ENCODE measurements at places on chromosomes 7 and 10.
A peak's percentile ranks its signal among the peaks of the same experiment; 100 is the strongest.

DNA sequence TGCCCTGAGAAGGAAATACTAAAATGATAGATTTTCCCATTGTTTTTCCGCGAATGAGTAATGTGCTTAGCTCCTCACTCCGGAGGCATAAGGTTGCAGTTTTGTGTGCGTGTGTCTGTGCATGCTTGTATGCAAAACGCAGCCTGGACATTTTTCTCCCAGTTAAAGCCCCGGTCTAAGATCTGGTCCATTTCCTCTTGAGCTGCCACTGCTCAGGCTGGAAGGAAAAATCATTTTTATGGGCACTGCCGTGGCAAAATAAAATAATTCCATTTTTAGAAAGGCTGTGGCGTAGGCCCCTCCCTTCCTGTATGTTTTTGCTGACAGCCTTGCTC, 260.6 kb downstream of the WDR37 start:
- no peak for DNase-seq

GRCh38 chr10:130179640-130180039, 43.4 kb downstream of the GLRX3 start:
- peak; percentile 44 for DNase-seq

- no peak for DNase-seq
Measured at GRCh38 chr10:124601431-124602120, 140.0 kb downstream of the LHPP start.

- DNase-seq = no peak
Measured at GRCh38 chr7:107113866-107114265, 54.9 kb upstream of the HBP1 start.

DNA sequence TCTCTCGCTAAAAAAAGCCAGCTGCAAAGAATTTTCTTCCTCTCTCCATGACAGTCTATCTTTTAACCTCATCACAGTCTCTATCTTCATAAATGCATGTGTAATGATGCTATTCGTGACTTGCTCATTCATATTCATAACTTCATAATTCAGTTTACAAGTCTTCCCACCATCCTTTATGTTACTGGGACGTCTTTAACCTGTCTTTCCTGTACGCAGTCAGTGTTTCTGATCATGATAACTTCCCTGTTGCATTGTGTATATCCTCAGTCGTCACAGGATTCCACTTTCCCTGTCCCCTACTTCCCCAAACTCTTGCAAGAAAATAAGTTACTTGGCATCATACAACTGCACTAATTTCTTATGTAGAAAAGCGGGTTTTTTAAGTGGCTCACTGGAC, 165.6 kb upstream of the ASAH2 start:
- no peak for DNase-seq

DNA sequence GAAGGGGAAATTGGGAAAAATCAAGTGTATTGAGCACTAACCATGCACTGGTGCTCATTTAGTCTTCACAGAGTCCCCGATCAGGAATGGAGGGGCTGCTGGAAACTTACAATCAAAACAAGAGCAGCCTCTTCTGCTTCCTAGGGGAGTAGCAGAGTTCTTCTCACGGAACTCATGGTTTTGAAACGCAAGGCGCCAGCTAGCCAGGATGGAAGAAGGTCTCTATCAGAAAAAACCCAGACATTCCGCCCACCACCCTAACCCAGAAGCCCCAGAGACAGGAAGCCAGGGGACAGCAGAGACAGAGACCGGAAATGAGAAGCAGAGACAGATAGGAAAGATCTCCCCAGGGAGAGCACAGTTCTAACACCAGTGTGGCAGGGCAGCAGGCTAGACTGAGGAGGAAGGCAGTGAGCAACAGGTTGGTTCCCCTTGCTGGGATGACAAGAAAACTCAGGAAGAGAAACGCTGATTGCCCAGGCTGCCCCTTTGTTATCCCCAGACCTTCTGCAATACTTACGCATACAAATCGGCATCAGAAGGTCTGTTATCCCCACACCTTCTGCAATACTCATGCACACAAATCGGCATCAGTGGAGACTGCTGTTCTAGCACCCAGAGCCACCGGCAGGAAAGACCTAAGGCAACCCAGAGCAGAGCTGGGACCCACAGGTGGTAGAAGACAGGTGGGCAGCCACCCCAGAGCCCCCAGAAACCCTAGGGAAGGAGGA, 99.2 kb downstream of the CPXM2 start:
- no peak for DNase-seq

DNA sequence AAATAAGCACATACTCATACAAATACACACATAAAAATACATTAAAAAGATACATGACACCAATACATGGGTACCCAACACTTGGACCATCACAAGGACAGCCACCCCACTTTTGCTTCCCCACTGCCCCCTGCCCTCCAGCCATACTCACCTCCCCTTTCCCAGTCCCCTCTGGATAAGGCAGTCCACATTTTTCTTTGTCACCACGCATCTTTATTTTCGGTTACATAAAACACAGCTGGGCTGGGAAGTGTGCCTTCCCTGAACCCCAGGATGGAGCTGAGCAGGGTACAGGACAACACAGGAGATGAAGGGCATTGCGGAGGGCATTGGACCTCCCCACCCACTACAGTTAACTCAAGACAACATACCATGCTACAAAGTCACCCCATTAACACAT, 1.1 kb upstream of the HOXA3 start:
- DNase-seq = no peak

- DNase-seq = no peak
Measured at GRCh38 chr10:76459016-76459730, 1027.7 kb downstream of the LRMDA start.

DNA sequence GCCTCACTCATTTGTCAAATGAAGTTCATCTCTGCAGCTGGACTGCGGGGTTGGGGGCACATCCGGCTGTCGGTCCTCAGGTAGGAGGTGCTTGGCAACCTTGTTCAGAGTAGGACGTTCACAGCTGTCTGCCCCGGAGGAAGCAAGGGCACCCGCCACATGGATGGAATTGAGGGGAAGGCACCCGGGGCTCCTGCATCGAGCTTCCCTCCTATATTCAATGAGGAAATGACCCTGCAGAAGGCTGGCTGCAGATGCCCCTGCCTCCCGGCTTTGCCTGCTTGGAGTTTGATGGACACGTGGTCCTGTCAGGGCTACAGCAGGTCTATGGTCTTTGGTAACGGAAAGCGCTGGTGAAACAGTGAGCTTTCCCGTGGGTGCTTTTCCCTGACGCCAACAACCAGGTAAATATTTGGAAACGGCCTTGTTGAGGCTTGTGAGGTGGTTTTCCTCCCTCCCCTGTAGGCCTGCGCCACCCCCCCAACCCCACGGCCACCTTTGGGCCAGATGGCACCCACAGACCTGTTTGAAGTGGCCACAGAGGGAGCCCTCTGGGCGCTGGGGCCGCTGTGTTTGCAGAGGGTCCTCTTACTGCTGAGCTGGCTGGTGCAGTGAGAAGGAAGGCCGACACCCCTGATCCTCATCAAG, 32.9 kb downstream of the HTRA1 start:
- no peak for DNase-seq

GRCh38 chr7:102837802-102838201, 75.0 kb upstream of the LRRC17 start:
- DNase-seq = no peak

DNA sequence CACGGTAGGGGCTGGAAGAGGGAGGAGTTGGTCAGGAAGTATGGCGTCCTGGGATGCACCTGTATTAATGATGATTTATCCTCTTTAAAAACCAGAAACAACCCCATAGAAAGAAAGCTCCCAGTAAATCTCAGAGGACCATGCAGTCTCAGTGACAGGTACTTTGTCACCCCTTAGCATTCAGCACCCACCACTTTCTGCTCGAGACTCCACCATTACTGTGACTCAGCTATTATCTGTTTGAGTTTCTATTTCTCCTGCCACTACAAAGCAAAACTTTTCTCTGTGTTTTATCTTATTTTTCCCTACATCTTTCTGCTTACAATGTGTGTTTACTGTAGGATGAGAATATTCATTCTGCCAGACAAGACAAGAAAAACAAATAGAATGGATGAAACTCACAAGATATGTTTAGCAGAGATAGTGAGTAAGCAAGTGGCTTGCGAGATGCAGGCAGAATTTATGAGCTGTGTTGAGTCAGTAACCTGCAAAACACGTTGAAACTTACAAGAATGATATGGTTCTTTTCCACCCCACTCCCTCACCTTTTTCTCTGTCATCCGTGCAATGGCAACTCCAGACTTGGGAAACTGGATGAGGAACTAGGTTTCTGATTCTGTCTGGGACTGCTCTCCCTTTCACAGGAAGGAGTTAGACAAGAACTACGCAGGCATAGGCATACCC, 127.1 kb downstream of the AOAH start:
- no peak for DNase-seq

GRCh38 chr10:66180581-66181318, 745.1 kb upstream of the LRRTM3 start:
- DNase-seq = peak; percentile 10

DNA sequence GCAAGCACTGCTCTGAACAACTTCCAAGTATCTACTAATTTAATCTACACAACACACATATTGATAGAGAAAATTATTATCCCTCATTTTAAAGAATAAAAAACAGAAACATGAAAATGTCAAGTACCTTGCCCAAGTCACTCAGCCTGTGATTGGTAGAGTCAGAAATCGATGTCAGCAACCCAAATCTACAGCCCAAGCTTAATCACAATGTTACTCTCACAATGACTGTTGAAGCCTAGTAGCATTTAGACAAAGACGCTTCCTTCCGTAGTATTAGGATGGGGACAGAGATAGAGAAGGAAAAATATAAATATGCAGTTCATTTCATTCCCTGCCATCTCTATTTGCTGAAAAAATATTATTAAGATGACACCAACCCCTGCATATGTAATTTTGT, 242.5 kb downstream of the ELMO1 start:
- DNase-seq = no peak

GRCh38 chr10:129877773-129878371, 86.2 kb downstream of the EBF3 start:
- peak; percentile 48 for DNase-seq

DNA sequence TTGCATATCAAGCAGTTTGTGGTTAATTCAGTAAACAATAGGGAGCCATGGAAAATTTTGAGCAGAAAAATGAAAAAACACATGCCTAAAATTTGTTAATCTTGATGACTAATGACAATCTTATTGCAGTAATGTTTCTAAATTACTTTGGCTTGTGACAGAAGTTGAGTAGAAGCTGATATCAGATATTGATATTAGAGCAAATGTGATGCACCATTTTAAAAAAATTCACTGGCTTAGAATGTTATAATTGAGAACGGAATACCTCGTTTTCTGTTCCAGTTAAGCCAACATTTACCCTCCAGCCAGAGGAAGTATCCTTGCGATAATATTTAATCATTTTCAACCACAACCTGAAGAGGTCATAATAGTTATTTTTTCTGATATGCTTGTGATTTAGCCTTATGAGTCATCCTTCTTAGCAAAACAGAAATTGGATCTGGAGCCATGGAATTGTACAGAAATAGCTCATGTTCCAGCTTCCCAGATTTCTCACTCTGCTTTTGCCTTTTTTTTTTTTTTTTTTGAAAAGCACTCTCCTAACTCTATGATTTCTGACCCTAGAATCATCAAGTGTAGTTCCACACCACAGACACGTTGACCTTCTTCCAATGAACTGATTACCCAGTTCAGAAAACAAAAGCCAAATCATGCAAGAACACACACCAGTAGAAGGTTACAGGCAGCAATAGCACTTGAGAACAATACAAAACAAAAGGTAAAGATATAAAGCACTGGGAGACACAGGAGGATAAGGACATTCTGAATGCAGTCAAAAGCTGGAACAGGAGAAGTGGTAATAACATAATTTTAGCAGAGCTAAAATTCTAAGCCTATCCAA, 96.8 kb upstream of the PHYHIPL start:
- DNase-seq = no peak

DNA sequence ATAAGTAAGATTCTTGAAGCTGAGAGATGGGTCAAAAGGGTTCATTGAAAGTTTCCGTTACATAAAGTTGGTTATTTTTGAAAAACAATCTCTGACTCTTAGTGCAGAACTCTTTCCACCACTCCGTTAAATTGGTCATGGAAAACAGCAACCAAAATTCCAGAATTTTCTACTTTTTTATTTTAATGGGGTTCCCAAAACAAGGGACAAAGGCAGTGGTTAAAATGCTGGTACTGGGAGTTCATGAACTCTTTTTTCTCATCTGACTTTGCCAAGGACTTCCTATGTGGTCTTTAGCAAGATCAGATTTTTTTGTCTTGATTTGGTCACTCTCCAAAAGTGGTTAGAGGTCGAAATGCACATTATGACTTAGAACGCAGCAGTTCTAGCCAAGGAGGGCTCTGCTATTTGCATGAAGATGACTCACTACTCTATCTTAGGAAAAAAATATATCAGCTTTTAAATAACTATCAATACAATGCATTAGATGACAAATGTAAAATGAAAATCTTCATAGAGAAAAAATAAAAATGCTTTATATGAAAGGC, 145.7 kb downstream of the REEP3 start:
- no peak for DNase-seq

DNA sequence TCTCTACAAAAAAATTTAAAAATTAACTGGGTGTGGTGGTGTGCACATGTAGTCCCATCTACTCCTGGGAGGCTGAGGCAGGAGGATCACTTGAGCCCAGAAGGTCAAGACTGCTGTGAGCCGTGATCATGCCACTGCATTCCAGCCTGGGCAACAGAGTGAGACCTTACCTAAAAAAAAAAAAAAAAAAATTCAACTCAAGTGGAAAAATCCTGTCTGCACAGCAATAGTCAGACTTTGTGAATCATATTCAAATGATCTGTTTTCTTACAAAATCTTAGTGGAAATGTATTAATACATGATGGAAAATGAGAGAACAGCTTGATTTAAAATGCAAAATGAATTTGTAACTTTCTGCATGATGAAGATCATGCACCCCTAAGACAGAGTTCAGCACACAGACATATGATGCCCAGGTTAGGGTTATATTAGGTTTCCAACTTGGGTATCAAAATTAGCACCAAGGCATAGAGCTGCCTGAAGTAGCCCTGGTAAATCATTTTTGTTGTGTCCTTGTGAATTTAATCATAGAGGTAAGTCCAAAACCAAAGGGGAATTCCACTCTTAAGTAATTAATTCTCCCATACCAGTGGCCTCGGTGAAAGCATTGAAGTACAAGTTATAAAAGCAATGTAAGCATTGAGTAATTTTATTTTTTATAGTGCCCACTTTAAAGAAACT, 93.8 kb downstream of the ADD3 start:
- no peak for DNase-seq

- peak; percentile 71 for DNase-seq
Measured at GRCh38 chr10:124689911-124690498, 54.2 kb downstream of the FAM53B start.

GRCh38 chr10:61888744-61889143, 12.8 kb upstream of the ARID5B start:
- DNase-seq = no peak

DNA sequence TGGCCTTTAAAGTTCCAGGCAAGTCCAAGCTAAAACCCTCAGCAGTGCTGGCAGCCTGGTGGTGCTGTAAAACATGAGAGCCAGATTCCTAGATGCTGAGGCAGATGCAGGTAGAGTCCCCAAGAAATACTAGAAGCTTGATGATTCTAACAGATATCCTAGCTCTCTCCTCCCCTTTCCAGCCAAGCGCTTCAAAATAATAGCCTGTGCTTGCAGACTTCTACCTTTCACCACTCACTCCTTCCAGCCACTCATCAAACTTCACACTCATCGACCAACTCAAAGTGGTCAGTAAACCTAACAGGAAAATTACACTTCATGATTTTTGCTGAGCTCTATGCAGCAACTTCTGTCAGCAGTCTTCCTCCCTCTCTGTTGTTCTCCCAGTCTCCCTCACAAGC, 50.2 kb downstream of the LMBR1 start:
- DNase-seq = no peak

All from activated T-cell treated with anti-CD3 and anti-CD28 coated beads, Interleukin-2, amount 50 U/mL, for 72 hours (primary cell).